ENCODE measurements at places on chromosomes 7 and 10.

- no peak for DNase-seq
These were observed 123.1 kb downstream of the TYW1B start for GRCh38 chr7:72704894-72705293.

DNA sequence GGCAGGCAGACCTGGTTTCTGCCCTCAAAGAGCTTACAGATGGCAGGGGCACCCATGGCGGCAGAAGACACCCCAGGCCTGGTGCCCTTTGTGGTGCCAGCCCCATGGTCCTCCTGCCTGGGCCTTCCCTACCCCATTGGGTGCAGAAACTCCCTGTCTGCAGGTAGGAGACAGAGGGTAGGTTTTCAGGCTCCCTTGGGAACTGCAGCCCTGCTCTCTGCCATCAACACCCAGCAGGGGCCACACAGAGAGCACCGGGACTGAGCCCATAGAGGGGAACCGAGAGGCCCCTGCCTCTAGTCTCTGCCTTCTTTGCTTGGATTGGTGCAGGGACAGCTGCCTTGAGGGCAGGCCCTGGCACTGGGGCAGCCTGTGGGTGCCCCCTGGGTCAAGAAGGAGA, 52.6 kb downstream of the GTF2IRD1 start:
- no peak for DNase-seq

DNA sequence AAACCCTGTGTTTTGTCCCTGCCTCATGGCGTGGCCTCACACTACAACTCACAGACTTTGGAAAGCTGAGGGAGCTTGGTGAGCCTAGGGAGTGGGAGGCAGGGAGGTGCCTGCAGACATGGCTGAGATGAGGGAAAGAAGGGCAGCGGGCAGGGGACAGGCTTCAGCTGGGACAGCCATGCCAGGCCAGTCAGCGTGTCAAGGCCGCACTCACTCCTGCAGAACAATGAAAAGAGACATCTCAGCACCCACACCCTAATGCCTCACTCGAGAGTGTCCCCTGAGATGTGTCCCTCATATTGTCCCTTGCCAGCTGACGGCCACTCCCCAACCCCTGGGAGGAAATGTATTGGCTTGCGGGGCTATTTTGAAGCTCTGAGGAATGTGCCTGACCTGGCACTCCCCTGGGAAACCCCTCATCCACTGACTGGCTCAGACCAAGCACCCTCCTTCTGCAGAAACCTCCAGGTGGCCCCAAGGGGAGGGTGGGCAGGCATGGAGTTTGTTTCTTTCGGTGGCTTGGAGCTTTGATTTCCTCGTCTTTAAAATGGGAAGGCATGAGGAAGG, 31.6 kb downstream of the SH3PXD2A start:
- DNase-seq = no peak

- no peak for DNase-seq
These were observed 58.3 kb upstream of the PPP1R9A start for GRCh38 chr7:94848992-94849576.

- no peak for DNase-seq
These were observed 1.3 kb upstream of the EIF3B start for GRCh38 chr7:2353113-2353935.

DNA sequence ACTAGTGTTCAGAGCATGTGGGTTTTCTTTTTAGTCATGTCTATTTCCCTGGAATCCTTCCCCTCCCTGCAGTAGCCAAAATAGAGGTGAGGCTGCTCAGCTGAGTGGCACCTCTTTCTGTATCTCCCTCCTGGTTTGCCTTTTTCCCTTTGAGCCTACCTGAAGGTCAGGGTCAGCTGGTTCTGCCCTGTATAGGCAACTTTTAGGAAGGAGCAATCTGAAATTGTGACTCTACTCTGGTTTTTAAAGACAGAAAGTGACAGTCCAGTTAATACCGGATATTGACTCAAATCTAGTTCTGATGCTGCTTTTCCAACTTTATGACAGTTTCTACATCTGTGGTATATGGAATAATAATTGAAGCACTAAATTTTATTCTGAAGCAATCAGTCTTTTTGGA, 26.0 kb downstream of the CCM2 start:
- no peak for DNase-seq

DNA sequence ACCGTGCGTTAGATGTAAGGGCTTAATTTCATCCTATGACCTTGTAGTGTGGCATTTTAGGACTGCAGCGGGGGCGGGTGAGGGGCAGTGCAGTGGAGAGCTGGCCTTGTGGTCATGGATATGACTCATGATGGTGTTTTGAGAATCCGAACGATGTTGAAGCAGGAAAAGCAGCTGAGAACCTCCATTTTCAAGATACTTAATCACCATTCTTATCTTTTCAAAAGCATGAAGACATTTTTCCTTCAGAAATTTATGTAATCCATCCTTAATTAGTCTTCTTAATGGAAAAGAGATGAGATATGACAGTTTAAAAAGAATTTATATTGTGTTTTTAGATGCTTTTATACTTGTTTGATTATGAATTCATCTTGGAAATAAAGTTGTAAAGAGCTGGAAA, 9.6 kb downstream of the ATP5F1C start:
- no peak for DNase-seq

DNA sequence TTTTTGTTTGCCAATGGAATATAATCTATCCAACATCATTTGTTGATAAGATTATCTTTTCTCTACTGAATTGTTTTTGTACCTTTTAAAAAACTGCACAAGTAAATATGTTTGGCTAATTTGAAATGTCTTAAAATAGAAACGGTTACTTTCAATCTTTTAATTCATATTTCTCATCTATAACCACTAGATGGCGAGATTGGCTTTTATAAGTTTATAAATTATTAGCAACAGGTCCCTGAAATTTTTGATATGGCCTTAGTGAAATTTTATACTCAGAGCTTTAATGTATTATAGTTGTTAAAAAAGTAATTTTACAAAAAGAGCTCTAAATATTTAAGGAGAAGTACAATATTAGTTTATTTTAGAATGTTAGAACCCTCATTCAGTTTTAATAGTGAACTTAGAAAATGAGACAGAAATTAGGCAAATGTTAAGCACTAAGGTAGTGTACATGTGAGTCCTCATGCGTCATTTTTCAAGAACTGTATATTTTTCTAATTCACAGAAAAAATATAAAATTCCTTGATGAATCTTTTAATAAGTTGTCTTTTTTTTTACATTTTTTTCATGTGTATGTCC, 592.5 kb downstream of the ARL4A start:
- peak; percentile 34 for DNase-seq

GRCh38 chr7:141700848-141701371, 1.1 kb downstream of the DENND11 start:
- DNase-seq = no peak

- no peak for DNase-seq
These were observed 165.3 kb downstream of the USP6NL start for GRCh38 chr10:11446133-11446532.

DNA sequence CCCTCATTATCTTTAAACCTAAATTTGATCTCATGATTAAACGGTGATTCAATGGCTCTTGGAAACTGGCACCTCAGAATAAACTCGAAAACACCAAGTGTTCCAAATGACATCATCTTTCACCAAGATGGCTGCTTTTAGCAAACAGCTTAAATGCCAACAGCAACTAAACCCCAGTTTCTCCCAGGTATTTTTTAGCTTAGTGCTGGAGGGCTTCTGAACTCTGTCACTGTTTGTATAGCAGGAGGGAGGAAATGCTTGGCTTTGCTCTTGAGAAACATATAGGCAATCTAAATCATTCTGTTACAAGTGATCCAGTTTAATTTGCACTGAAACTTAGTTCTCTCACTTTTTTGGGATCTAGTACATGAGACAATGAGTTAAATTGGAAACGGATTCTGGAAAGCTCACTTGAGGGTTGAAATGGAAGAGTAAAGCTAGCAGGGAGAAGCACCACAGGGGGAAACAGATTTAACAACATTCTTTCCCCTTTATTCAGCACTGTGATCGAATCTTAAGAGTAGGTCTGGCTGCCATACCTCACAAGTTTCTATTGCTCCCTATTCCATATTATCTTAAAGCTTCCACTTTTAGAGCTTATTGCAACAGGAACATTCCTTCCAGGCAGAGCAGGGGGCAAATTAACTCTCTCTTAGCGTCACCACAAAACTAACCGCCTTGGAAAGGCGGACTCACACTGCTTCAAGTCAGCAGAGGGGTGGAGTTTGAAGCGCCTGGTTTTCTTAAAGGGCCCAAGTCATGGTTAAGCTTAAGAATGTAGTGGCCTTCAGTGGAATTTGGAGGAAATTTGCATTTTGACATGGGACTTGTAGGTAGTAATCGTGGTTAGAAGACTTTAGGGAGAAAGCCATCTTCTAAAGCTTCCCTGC, 1.8 kb upstream of the CCDC6 start:
- no peak for DNase-seq

GRCh38 chr10:28940158-28940888, 263.0 kb downstream of the BAMBI start:
- DNase-seq = peak; percentile 53

- no peak for DNase-seq
These were observed 221.6 kb downstream of the XPNPEP1 start for GRCh38 chr10:109701633-109702215.

GRCh38 chr7:70533614-70534013, 598.3 kb upstream of the GALNT17 start:
- no peak for DNase-seq

GRCh38 chr7:28408960-28409715, 3.2 kb upstream of the CREB5 start:
- peak; percentile 57 for DNase-seq

DNA sequence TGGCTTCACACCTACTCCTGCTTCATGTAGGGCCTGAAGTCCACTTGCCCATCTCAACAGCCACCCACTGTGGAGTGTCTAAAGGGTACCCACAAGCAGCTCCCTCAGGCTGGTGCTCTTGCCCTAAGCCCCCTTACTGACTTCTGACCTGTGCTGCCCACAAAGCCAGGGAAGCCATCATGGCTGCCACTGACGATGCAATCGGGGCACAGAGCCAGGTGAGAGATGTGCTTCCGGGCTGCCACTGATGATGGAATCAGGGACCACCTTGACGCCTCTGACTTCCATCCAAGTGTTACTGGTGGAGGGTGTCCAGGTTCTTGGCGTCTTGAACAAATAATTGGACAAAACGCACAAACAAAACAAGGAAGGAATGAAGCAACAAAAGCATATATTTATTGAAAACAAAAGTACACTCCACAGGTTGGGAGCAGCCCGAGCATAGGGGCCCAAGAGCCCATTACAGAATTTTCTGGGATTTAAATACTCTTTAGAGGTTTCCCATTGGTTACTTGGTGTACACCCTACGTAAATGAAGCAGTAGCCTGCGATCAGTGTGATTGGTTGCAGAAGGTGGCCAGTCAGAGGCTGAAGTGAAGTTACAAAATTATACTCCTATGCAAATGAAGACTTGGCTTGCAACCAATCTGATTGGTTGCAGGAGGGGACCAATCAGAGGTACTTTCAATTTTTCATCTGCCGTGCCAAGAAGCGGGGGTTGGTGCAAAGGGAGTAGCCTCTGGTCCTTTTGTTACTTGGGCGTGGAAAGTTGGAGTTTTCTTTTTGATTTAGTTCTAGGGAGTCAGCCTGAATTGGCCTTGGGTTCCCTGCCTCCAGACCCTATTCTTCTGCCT, 4.5 kb downstream of the CPA2 start:
- no peak for DNase-seq

DNA sequence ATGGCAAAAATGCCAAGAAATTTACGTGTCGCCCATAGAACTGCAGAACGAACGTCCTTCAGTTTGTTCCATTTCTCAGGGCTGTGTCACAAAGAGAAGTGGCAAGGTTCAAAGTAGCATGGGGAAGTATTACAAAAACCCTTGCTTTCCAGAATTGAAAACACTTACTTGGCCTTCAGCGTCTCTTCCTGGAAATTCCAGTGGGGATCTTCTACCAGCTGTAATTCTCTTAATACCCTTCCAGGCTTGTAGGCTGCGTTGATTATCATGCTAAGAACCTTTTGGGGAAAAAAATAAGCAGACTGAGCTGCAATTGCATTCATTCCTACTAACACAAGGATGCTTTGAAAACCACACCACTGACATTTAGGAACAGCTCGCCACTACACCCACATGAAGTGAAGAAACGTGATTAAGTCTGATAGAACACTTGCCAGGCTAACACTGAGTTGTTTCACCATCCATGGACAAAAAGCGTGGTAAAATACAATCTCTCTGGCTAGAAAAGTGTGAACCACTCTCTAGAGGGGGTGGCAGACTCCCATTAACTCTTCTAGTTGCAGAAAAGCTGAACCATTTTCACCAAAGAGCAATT, 222.3 kb downstream of the SFMBT2 start:
- no peak for DNase-seq

- DNase-seq = no peak
These were observed 257.9 kb downstream of the PRPF18 start for GRCh38 chr10:13844651-13845050.
